MCF 10A (cell line): ENCODE measurements at places on chromosomes 4 and X. TPM values are rescaled to one million over a fixed set of nuclear protein-coding genes. Genes with fewer than 3 reads are reported as not detected.

- H3K27ac ChIP-seq: no peak overlapping the region
- peaks cover 21% of the 10 kb centered on the region for H3K4me1 ChIP-seq
- peaks cover 10% of the 10 kb centered on the region for H3K36me3 ChIP-seq
- no peaks in the 10 kb centered on the region for H3K27me3 ChIP-seq
Measured at GRCh38 chr4:153521478-153521877, 55.3 kb downstream of the TMEM131L start.

DNA sequence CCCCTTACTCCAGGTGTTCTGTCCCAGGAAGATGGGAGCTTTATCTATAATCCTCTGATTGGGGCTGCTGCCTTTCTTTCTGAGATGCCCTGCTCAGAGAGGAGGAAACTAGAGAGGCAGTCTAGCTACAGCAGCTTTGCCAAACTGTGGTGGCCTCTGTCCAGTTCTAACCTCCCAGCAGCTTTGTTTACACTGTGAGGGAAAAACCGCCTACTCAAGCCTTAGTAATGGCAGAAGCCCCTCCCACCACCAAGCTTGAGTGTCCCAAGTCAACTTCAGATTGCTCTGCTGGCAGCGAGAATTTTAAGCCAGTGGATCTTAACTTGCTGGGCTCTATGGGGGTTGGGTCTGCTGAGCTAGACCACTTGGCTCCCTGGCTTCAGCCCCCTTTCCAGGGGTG is 394.9 kb upstream of the PABPC5 start:
- no peaks in the 10 kb centered on the region for H3K36me3 ChIP-seq
- DNase-seq: peak; percentile 6
- H3K27ac ChIP-seq: no peak overlapping the region
- no peaks in the 10 kb centered on the region for H3K27me3 ChIP-seq
- H3K4me3 ChIP-seq: no peak overlapping the region

Gene RBMXL3
- total RNA-seq: not detected in 2 replicates

Gene CABS1
- not detected in 2 replicates for total RNA-seq

- peak overlapping the region; percentile 90 for H3K27ac ChIP-seq
- peaks cover 12% of the 10 kb centered on the region for H3K4me1 ChIP-seq
- no peaks in the 10 kb centered on the region for H3K36me3 ChIP-seq
Measured at GRCh38 chr4:105714071-105714521, 5.5 kb downstream of the GSTCD start.

Gene LRCH2
- total RNA-seq: 0.44 and 0.68 TPM in 2 replicates

Gene NRK
- 0.16 and 0.25 TPM in 2 replicates for total RNA-seq

- no peak overlapping the region for H3K4me3 ChIP-seq
- H3K27ac ChIP-seq: peak overlapping the region; percentile 59
- no peaks in the 10 kb centered on the region for H3K36me3 ChIP-seq
- H3K27me3 ChIP-seq: no peaks in the 10 kb centered on the region
- DNase-seq: peak; percentile 64
- H3K4me1 ChIP-seq: peaks cover 5% of the 10 kb centered on the region
Measured at GRCh38 chrX:25295466-25295865, 279.7 kb upstream of the ARX start.

Gene AMER1
- 3.5 and 3.9 TPM in 2 replicates for total RNA-seq
